ENCODE measurements at places on chromosomes 12 and 14.

GRCh38 chr12:90167518-90168208, 459.0 kb upstream of the ATP2B1 start:
- DNase-seq = no peak

DNA sequence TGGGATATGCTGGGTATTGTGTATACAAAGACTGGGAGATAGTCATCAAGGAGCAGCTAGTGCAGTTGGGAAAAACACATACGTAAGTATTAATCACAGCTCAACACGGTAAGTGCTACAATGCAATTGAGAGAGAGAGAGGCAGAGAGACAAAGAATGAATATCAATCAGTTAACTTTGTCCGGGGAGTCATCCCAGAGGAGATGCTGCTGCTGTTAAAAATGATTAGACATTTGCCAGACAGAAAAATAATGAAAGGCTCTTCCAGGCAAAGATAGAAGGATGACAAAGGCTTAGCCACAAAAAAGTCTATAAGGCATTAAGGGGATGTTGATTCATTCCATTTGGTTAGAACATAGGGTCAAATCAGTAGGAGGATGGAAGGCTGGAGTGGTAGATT, 45.1 kb downstream of the AKAP6 start:
- no peak for DNase-seq

DNA sequence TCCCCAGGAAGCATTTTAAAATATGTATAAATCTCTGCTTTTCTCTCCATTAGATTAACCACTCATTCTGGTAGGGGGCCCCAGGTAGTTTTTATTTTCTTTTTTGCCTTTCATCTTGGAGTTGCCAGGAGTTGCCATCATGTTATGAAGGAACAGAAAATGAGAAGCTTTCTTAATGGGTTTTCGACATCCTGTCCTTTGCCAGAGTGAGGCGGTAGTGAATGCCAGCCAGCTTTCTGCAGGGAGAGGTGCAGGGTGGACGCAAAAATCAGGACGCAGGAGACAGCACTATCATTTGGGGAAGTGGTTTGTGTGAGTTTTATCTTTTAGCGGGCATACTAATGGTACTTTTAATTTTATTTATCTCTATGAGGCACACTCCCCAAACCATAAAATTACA, 1.7 kb downstream of the RASSF8 start:
- DNase-seq = no peak

DNA sequence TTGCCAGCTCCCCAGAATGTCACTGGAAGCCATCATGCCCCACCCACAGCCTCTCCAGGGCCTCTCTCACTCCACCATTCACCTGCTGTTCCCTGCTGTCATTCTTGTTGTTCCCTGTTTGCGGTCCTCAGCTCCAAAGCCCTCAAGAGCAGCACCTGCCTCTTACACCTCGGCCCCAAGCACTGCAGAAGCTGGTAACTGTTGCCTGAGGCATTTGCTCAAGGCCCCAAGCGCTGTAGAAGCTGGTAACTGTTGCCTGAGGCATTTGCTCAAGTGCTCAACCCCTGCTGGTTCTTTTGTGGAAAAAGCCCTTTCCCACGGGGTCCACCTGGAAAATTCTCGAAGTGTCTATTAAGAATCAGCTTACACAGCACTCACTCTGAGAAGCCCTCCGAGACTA, 78.0 kb downstream of the ARL6IP4 start:
- no peak for DNase-seq

DNA sequence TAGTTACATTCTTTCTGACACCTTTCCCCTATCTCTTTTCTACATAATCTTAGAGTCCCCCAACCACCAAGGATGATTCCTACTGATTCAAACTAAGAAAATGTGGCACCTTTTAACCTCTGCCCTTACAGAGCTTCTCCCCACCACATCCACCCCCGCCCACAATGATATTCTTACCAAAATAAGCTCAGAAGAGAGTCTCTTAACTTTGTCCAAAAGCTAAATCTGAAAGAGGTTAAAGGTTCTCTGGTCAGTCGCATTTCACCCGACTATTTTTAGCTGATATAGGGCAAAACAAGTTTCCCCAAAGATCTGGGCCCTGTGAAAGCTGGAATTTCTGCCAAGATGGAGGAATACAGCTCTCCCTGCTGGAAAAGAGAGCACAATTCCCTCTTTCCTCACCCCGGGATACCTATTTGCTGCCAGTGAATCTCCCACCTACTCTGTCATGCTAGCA, 128.6 kb downstream of the ZFP36L1 start:
- no peak for DNase-seq

- DNase-seq = no peak
Measured at GRCh38 chr12:58833853-58834252, 86.5 kb downstream of the LRIG3 start.

- no peak for DNase-seq
Measured at GRCh38 chr12:100302081-100302480, 35.1 kb downstream of the SCYL2 start.

- DNase-seq = no peak
Measured at GRCh38 chr14:105700622-105701288, 174.4 kb downstream of the TMEM121 start.

- DNase-seq = no peak
Measured at GRCh38 chr12:90690120-90690519, 264.9 kb downstream of the CCER1 start.

- no peak for DNase-seq
Measured at GRCh38 chr14:47442211-47442610, 233.2 kb downstream of the MDGA2 start.
